ENCODE measurements at places on chromosomes 16 and 17. TPM values are rescaled to one million over a fixed set of nuclear protein-coding genes. Genes with fewer than 3 reads are reported as not detected.

Gene KLHL10
- polyA plus RNA-seq, result 0.01 TPM

DNA sequence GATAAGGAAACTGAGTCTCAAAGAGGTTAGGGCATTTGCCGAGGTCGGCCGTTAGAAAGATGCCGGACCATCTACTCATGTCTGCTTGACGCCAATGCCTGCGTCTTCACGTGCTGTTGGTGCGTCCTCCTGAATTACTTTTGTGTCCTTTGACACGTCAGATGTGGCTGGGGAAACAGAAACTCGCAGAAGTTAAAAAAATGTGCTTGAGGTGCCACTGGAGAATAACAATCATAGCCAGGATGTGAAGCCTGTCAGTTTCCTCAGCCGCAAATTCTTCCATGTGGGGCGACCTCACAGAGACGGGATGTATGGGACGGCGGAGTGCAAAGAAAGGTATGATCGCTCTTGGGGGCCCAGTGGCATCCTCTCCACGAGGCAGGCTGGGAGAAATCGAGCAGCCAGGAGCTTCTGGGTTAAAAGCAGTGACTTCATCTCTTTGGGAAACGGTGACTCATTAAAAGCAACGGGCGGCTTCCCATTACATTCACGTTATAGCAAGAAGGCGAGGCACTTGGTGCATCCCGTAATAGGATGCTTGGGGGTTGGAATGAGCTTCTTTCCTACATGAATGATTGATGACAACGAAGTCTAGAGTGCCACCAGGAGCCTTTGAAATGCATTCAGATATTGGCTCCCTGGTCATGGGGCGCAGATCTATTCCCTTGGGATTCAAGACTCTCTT, 67.8 kb downstream of the BMERB1 start:
- no peak for DNase-seq

Gene CDC6
- polyA plus RNA-seq, result 1.8 TPM

DNA sequence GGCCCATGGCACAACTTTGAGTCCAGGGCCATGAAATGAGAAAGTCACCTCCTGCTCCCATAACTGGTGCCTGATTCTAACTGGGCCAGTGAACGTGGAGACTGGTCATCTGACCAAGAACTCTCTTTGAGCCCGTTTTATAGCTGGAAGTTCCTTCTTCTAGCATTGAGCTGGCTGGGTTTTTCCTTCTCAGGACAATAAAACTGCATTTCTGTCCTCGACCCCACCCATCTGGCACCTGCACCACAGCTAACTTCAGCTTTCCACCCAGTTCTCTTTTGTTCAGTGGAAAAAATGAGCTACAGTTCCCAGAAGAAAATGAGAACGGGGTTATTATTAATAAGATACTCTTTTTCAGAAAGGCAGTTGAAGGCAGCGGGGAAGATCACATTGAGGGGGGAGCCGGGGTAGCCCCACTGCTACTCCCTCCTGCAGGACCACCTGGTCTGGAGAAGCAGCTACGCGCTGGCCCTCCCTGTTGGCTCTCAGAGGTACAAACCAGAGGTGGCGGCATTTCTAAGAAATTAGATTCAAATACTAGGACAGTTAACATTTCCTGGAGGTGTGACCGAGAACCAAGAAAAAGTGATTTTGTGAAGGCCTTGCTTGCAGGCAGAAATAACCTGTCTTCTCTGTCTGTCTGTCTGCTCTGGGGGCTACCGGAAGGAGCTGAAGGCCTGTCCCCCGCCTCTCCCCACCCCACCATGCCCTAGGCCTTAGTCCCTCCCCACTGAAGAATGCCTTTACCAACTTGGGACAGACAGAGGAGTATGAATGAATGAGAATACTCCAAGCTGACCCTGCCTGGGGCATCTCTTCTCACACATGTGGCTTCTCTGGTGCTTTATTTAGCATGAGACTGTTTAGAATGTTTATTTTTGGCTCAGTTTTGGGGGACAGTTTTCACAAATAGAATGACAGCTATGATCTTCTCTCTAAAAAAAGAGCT, 123.9 kb downstream of the XYLT1 start:
- DNase-seq, result no peak

DNA sequence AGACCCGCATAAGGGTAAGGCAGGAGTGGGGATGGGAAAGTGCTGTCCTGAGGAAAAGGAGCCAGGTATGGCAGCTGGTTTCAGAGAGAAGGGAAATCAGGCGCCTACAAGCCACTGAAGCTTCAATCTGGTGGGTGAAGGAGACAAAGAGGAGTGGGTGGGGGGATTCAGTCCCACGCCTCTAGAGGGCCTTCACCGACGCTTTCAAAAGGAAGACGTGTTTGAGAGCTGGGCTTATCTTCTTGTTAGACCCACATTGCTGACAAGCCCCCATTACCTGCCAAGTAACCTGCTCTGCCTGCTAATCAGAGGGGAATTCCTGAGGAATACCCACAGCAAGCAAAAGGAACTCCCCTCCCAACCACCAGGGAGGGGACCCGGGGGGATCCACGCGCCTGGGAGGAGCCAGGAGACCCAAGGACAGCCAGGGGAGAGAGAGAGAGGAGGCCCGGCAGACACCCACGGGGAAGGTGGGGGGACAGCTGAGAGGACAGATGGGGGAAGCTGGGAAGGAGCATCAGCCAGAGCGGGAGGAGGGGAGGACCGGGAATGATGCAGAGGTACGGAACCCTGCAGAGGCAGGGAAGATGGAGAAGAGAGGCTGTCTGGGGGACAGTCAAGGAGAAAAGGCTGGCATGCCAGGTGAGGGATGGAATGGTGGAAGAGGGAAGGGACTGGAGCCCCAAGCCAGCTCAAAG, 1.0 kb downstream of the MTMR4 start:
- no peak for DNase-seq

Gene ZNF19
- polyA plus RNA-seq, result 0.93 TPM

Gene PRSS22
- polyA plus RNA-seq, result not detected

DNA sequence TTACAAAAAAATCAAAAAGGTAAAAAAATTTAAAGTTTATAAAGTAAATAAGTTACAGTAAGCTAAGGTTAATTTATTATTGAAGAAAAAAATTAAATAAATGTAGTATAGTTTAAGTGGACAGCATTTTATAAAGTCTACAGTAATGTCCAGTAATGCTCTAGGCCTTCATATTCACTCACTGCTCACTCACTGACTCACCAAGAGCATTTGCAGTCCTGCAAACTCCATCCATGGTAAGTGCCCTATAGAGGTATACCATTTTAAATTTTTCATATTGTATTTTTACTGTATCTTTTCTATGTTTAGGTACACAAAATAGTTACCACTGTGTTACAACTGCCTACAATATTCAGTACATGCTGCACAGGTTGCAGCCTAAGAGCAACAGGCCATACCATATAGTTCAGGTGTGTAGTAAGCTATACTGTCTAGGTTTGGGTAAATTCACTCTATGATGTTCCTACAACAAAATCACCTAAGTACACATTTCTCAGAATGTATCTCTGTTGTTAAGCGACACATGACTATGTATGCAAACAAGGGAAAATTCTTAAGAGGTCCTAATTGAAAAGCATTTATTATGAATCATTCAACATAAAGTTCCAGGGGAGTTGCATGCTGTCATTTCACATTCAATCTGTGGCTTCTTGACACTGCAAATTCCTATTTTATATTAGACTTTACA, 92.3 kb downstream of the SPAG9 start:
- no peak for DNase-seq

Gene FOXC2
- polyA plus RNA-seq, result 1.2 TPM

Gene CCL15
- not detected for polyA plus RNA-seq

GRCh38 chr16:14572535-14572934, 57.5 kb downstream of the PARN start:
- DNase-seq, result no peak

DNA sequence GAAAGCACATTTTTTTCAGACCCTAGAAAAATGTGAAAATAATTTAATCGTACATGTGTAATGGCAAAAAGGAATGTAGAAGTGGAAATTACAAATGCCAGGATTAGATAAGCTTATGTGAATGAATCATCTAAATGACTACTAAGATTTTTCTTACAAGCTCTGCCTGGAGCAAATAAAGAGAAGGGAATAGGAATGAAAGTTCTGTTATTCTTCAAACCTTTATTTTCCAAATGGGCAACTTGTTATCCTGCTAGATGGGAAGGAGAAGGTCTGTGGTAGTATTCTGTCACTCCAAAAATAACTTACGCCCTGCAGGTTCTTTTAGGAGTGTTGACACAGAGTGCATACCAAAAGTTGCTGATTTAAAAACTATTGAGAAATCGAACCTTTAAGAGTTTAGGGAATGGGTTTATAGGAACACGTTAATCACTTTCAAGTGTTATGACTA, 9.7 kb downstream of the CTCF start:
- no peak for DNase-seq

Gene CDH3
- 0.29 TPM for polyA plus RNA-seq

DNA sequence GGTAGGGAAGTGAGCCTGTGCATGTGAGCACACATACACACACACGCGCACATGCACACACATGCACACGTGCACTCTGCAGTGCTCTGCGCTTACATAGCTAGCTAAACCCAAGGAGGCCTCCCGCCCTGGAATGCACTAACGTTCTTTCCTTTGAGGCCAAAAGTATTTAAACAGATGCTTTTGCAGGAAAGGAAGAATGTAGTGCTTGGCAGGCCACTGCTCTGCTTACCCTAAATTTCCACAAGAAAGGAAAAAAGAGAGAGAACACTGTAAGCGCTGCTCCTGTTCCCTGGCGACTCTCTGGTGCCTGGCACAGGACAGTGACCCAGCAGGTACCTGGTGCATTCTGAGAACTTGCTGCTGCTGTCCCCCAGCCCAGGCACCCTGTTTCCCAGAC, 31.3 kb upstream of the MRPS23 start:
- DNase-seq, result peak; percentile 10

Data from heart right ventricle (tissue), 16 donors.